ENCODE measurements at places on chromosomes 3 and 15.

GRCh38 chr3:123750659-123751420, 133.3 kb downstream of the MYLK start:
- no peak for DNase-seq

GRCh38 chr3:98151241-98151640, 4.0 kb downstream of the OR5H14 start:
- no peak for DNase-seq

GRCh38 chr3:52046186-52046901, 10.0 kb downstream of the DUSP7 start:
- DNase-seq, result no peak

- no peak for DNase-seq
Observed at GRCh38 chr15:77118882-77119321, 48.0 kb upstream of the TSPAN3 start.

- DNase-seq, result no peak
Observed at GRCh38 chr15:57321973-57322601, 54.2 kb upstream of the CGNL1 start.

- no peak for DNase-seq
Observed at GRCh38 chr3:8529181-8529637, 27.6 kb downstream of the LMCD1 start.

GRCh38 chr3:133675631-133676335, 14.0 kb upstream of the TOPBP1 start:
- DNase-seq, result no peak

DNA sequence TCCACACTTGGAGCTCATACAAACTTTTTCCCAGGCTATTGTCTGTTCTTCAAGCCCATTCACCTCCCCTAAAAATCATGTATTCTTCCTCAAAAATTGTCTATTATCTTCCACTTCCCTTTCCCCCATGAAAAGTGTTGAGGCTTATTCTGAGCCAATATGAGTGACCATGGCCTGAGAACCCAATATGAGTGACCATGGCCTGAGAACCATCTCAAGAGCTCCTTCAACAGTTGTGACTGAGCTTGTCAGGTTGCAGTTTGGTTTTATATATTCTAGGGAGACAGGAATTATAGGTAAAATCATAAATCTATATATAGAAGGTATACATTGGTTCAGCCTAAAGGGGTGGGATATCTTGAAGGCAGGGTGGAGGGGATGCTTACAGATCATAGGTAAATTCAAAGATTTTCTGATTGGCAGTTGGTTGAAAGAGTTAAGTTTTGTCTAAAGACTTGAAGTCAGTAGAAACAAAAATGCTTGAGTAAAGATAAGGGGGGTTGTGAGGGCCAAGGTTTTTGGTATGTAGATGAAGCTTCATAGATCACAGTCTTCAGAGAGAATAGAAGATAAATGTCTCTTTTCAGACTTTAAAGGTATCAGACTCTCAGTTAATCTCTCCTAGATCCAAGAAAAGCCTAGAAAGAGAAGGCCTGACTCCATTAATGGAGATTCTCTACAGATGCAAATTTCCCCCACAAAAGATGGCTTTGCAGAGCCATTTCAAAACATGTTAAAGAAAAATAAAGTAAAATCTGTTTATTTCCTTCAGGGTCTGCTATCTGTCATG, 95.8 kb downstream of the TGFBR2 start:
- DNase-seq, result no peak

DNA sequence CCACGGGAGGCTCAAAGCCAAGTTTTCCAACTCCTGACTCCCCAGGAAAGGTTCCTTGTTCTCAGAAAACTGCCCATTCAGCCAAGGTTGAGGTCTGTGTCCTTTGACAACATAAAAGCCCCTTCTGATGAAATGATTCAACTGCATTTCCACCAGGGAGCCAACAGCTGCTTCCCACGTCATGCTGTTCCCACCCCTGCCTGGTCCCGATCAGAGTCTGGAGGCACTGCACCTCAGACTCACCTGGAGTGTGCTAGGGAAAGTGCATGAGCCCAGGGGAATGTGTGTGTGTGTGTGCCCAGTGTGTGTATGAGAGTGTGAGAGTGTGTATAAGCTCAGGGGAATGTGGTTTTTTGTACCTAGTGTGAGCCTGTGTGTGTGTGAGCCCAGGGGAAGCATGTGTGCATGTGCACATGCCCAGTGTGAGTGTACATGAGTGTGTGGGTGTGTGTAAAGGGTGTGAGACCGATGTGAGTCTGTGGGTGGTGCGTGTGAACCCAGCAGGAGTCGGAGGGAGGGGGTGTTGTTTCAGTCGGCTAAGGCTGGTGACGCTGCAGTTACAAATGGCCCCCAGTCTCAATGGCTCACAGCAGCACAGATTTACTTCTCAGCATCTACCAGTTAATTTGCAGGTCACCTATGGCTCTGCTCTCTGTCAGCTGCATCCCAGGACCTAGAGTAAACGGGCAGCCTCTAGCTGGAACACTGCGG, 20.3 kb upstream of the SLC6A1 start:
- no peak for DNase-seq

- no peak for DNase-seq
Observed at GRCh38 chr3:120816728-120817127, 74.2 kb downstream of the GTF2E1 start.

DNA sequence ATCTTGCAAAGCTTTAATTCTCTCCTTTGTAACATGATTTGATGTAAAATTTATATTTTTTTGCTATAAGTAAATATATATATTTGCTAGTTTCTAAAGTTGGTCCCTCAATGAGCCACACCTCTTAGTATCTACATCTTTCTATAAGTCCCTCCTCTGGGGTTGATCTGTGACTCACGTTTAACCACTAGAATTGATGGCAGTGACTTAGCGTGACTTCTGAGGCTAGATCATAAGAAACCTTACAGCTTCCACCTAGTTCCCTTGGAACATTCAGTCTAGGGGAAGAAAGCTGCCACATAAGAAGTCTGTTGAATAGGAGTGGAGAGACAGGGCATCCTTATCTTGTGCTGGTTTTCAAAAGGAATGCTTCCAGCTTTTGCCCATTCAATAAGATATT, 56.6 kb upstream of the TNIK start:
- DNase-seq, result no peak

- no peak for DNase-seq
Observed at GRCh38 chr3:62159709-62160092, 213.6 kb downstream of the FEZF2 start.

DNA sequence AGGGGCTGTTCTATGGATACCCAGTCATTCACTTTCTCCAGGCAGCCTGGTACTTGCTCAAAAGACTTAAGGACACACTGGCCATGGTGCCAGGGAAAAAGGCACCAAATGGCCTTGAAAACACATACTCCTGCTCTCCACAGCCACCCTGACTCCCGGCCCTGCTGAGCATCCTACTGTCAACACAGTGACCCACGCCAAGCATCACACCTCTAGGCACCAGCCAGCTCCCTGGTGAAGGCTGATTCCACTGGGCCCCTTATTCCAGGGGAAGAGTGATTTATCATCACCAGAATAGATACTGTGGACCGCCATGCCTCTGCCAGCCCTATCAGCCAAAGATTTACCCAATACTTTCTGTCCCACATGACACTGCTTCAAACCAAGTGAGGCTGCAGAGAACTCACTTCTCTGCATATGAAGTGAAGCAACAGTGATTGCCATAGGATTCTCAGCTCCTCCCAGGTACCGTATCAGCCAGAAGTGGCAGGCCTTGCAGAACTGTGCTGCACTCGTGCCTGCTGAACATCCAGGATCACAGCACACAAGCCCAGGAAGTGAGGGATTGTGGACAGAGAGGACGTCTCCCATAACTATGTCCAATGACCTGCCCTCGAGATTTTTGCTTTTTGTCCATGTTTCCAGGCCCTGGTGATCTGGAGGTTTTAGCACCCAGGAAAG, 63.7 kb downstream of the WHAMM start:
- no peak for DNase-seq

DNA sequence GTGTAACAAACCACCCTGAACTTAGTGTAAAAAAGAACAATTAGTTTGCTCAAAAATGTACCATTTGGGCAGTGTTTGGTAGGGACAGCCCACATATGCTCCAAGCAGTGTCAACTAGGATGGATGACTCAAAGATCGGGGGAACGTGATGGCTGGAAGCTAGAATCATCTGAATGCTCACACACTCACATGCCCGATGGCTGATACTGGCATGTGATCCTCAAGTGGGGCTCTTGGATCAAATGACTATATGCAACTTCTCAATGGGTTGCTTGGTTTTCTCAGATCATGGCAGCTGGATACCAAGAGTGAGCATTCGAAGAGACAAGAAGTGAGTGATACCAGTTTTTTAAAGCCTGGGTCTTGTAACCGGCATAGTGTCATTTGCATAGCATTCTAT, 335.9 kb upstream of the KCNMB2 start:
- no peak for DNase-seq

DNA sequence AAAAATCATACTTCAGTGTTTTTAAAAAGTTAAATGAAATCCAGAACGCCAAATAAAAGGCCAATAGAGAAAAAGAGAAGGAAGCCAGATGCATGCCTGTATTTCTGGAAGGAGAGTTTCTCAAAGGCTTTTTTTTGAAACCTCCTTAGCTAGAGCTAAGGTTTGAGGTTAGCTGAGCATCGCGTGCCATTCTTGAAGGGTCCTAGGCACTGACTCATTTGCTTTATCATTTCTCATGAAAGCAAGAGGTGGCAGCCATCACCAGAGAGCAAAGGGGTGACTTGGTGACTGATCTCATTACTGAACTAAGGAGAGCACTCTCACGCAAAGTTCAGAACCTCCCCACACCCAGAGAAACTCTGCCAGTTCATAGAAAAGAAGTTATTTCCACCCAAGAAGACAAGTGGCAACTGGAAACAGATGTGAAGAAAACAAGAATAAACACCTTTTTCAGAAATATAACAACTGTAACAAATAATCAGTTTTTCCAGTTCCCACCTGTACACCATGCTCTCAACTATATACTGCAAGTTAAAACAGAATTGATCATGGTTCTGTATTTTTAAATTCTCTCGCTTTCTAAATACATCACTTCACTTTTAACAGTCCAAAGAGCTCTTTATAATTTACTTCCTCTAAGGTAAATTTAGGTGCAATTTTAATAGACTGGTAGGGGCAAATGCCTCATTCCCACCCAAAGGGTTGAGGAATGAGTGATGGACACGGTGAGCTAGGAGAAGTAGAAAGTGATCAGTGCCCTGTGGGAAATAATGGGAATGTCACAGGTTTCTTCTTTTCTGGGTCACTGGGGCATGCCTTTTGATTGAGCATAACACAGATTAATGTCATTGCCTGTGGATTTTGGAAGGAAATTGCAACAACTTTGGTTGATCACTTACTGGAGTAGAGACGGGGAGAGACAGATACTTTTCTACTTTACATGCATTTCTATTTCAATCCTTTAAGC, 24.7 kb downstream of the GPR15 start:
- peak; percentile 98 for DNase-seq

GRCh38 chr3:13491206-13491974, 11.3 kb downstream of the HDAC11 start:
- no peak for DNase-seq

DNA sequence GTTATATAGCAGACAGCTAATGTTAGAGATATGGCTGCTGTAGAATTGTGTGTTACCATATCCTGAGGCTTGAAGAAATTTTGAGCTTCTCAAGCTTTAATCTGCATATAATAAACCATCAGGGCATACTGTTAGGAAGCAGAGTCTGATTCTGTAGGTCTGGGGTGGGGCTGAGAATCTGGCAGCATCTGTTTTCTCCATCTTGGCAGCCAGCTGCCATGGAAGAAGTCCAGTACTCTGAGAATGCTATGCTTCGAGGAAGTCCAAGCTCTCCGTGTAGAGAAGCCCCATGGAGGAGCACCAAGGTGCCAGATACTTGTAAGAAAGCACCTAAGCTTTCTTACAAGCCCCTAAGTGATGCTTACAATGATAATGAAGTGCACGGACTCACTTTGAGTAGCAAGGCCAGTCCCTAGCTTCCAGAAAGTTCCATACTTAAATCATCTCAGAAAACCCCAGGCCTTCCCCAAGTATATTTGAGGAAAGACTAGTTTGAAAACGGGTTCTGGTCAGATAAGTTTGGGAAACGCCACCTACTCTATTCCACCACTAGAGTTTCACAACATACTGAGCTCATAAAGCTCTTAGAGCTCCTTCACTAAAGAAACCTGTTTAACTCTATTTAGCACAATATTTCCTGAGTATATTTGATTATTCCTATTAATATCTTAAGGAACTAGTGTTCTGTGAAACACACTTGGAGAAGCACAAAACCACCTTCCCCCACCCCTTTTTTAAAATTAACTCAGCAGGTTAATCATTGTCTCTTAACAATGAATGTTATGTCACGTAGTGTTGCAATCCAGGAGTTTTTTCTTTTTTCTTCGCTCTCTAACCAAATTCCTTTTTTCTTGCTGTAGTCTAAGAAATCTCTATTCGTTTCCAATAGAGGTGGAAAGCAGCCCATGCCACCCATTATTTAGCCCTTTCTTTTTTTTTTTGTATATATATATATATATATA, 59.9 kb upstream of the RASGRP1 start:
- DNase-seq, result no peak

GRCh38 chr3:105876780-105877327, 8.0 kb upstream of the CBLB start:
- DNase-seq, result no peak

GRCh38 chr3:124685481-124685880, 44.8 kb upstream of the UMPS start:
- DNase-seq, result no peak

GRCh38 chr3:1960506-1960905, 138.2 kb upstream of the CNTN4 start:
- no peak for DNase-seq

- no peak for DNase-seq
Observed at GRCh38 chr3:29140666-29141065, 140.2 kb upstream of the RBMS3 start.

DNA sequence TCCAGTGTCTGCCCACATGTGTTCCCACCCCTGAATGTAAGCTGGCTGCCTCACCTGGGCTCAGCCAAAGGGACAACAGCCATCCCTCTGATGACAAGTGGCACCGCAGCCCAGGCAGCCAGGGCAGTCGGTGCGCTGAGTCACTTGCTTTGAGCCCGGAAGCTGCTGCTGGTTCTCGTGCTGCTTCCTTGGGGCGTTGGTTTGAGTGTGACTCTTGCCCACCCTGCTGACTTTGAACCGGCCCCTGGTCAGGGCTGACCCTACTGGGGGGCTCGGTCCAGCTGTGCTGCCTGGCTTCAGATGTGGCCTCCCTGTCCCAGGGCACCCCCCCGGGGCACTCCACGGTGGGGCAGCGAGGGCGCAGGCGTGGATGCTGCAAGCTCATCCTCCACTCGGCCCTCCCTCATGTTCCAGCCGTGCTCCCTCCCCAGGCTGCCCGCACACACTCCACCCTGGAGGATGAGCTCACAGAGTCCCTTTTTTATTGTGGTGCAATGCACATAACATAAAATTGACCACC, 62.1 kb downstream of the EFCAB12 start:
- DNase-seq, result no peak

- no peak for DNase-seq
Observed at GRCh38 chr15:89179966-89180875, 41.2 kb downstream of the RLBP1 start.

- DNase-seq, result no peak
Observed at GRCh38 chr15:51752888-51753287, 1.5 kb downstream of the TMOD2 start.

DNA sequence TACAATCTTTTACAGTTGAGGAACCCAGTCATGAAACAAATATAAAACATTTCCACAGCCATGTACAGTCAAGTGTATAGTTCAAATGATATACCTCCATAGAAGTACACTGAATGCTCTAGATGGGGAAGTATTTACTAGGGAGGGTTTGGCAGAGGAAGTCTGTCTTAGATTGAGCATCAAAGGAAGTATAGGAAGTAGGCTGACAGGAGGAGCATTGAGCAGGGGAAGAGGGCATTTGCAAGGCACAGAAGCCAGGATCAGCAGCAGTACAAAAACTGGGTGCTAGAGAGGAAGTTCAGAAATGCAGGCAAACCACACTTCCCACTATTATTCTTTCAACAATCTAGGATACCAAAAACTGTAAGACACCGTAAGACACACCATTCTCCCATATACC, 122.6 kb downstream of the ANO10 start:
- no peak for DNase-seq
